ENCODE measurements at places on chromosomes 16 and 17.

- DNase-seq, result no peak
These were observed 3.9 kb downstream of the TSPOAP1 start for GRCh38 chr17:58324409-58325288.

GRCh38 chr17:72624226-72624625, 468.3 kb downstream of the SLC39A11 start:
- DNase-seq, result no peak

DNA sequence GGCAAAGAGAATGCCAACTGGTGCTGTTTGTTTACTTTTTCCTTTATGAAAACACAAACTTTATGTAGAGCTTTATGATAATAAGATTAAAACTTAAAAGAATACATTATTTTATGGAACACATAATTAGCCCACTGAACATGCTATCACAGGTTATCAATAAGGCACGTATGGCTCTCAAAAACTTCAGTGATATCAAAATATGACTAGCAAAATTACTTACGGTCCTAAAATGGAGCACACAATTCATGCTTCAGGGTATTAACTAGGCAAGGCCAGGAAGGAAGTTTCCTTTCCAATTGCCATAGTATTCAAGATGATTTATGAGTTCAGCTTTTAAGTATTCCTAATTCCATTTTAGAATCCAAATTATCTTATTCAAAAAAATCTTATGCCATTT, 3.6 kb downstream of the RNF43 start:
- DNase-seq, result no peak

DNA sequence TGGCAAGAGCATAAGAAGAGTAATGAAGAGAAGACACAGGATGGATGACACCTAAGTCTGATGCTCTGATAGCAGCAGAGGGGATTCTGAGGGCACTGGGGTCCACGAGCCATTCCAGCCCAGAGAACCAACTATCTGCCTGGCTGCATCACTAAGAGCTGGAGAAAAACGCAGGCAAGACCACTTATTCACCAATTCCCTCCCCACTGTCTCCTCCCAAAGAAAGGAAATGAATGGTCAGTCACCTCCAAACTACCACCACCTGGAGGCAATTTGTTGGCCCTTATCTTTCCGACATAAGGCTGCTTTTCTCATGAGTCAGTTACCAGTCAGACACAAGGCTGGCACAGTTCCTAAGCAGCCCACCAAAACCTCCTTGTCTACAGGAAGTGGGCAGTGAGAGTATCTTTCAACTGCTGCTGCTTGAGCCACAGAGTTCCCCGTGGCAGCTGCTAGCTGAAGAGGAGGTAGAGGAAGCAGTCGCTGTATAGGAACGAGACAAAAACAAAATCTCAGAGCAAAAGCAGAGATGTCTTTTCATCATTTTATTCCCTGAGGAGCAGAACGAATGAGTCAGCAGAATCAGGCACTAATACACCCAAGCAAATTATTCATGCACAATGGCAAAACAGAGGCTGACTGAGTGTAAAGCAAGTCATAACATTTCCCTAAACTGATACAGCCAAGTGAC, 111.1 kb downstream of the SMG6 start:
- peak; percentile 92 for DNase-seq

GRCh38 chr16:5215901-5216300, 118.3 kb upstream of the EEF2KMT start:
- no peak for DNase-seq

GRCh38 chr16:15576960-15577958, 65.7 kb downstream of the MARF1 start:
- no peak for DNase-seq

- no peak for DNase-seq
These were observed 33.0 kb upstream of the ZNF750 start for GRCh38 chr17:82872591-82873520.

DNA sequence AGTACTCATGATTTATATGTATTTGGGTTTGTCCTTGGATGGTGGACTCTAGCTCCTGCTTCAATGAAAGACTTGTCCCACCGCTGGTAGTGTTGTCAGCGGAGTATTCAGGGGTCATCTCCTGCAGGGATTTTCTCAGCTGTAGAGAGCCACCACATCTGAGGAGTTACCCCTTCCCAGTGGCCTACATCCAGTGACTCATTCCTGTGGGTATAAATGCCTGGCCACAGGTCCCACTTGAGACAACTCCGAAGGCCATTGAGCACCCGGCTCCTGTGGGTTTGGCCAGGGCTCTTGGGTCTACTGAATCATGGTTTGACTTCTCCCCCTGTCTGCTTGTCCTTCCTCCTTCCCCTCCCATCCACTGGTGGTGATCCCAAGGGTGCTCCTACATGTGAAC, 34.6 kb upstream of the WSB1 start:
- no peak for DNase-seq

DNA sequence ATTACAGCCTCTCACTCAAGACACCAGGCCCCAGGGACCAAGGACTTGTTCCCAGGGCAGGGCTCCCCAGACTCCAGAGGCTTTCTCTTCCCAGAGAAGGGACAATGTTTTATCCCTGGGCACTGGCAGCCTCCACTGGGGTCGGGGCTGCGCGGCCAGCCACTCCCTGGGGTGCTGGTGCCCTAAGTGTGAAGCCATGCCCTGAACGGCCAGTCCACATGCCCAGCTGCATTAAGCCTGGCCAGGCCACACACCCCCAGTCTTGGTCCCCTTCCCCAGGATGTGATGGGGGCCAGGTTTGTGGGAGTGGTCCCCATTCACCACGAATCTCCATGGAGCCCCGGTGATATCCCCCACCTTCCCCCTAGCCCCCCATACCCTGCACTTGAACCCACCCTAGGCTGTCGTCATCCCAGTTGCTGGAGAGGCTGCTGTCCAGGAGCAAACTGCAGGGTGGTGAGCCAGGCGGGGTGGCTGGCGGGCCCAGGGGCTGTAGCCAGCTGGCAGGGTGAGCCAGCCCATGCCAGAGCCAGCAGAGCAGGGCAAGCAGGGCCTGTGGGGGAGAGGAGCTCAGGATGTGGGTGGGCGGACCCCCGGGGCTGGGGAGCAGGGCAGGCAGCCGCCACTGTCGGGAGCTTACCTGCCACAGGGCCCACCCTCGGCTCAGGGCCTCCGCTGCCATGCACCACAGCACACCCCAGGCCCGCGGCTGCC, 4.6 kb downstream of the PAQR4 start:
- no peak for DNase-seq

GRCh38 chr17:19433727-19434340, 22.8 kb downstream of the RNF112 start:
- DNase-seq, result no peak

- DNase-seq, result no peak
These were observed 70.2 kb upstream of the ZNF750 start for GRCh38 chr17:82910041-82910481.

GRCh38 chr17:43905985-43906852, 1.1 kb downstream of the MPP2 start:
- no peak for DNase-seq

DNA sequence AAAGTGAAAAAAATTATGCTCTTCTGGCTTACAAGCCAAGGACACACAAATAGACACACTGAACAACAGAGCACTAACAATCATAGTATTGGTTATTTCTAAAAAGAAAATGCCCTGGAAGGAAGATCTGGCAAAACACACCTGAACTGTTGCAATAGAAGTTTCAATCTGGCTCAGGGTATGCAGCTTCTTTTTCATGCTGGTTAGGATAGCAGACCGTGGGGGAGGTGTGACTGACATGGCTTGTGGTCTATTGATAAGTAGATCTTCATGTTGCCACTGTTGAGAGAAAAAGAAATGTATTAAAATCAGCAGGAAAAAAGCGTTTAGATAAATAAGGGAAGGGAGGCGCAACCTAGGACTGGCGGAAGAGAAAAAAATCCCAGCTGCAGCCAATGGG, 26.5 kb upstream of the ARL6IP1 start:
- no peak for DNase-seq

GRCh38 chr17:59028328-59028727, 78.4 kb downstream of the TRIM37 start:
- no peak for DNase-seq

- no peak for DNase-seq
These were observed 97.4 kb upstream of the CACNG5 start for GRCh38 chr17:66737524-66737923.

GRCh38 chr17:71118039-71118438, 948.7 kb downstream of the KCNJ2 start:
- DNase-seq, result no peak

DNA sequence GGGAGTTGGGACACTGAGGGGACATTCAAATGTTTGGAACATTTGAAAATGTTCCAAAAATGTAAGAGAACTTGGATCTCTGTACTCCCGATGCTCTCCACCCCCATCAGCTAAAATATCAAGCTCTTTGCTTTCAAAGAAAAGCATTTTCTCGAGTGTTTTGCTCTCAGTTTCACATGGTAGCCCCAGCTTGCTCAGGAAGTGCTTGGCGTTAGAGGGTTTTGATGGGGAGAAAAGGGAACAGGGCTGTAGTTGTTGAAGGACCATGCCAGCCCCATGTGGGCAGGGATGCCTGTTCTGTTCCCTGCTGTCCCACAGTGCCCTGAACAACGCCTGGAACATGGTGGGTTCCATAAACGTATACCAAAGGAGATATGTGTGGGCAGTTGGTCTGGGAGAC, 37.0 kb downstream of the RAI1 start:
- no peak for DNase-seq

GRCh38 chr16:77946823-77947222, 75.5 kb upstream of the CLEC3A start:
- DNase-seq, result no peak

GRCh38 chr17:75847614-75848522, 3.7 kb upstream of the UNC13D start:
- DNase-seq, result no peak

DNA sequence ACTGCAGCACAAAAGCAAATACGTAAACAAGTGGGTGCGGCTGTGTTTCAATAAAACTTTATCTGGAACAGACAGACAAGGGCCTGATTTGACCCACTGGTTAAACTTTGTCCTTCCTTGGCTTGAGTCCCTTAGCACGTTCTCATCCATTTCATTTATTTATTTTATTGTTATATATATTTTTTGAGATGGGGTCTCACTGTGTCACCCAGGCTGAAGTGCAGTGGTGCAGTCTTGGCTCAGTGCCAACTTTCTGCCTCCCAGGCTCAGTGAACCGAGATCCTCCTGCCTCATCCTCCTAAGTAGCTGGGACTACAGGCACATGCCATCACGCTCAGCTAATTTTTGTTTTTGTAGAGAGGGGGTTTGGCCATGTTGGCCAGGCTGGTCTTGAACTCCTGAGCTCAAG, 64.3 kb downstream of the MYH11 start:
- no peak for DNase-seq

- no peak for DNase-seq
These were observed 27.7 kb upstream of the FAAP100 start for GRCh38 chr17:81579821-81580321.

GRCh38 chr17:1577182-1577581, 14.6 kb upstream of the PITPNA start:
- peak; percentile 80 for DNase-seq

DNA sequence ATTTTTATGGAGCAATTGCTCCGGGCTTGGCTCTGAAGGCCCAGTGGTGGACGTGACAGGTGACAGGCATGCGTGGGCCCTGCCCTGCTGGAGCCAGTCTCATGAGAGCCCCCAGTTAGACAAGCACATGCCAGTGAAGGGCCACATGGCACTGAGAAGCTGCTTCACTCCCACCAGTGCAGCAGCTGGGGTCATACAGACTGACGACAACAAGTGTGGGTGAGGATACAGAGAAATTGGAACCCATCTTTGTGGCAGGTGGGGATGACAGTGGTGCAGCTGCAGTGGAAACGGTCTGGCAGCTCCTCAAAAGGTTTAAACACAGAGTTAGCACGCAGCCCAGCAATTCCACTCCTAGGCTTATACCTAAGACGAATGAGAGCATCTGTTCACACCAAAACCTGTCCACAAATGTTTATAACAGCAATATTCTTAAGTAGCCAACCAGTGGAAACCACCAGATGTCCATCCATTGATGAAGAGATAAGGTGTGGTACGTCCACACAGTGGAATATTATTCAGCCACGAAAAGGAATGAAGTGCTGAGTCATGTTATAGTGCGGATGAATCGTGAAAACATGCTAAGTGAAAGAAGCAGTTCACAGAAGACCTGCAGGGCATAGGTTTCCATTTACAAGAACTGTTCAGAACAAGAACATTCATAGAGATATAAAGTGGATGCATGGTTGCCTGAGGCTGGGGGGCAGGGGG, 12.5 kb upstream of the CIBAR2 start:
- no peak for DNase-seq

- DNase-seq, result no peak
These were observed 40.4 kb downstream of the CFDP1 start for GRCh38 chr16:75392906-75393305.

DNA sequence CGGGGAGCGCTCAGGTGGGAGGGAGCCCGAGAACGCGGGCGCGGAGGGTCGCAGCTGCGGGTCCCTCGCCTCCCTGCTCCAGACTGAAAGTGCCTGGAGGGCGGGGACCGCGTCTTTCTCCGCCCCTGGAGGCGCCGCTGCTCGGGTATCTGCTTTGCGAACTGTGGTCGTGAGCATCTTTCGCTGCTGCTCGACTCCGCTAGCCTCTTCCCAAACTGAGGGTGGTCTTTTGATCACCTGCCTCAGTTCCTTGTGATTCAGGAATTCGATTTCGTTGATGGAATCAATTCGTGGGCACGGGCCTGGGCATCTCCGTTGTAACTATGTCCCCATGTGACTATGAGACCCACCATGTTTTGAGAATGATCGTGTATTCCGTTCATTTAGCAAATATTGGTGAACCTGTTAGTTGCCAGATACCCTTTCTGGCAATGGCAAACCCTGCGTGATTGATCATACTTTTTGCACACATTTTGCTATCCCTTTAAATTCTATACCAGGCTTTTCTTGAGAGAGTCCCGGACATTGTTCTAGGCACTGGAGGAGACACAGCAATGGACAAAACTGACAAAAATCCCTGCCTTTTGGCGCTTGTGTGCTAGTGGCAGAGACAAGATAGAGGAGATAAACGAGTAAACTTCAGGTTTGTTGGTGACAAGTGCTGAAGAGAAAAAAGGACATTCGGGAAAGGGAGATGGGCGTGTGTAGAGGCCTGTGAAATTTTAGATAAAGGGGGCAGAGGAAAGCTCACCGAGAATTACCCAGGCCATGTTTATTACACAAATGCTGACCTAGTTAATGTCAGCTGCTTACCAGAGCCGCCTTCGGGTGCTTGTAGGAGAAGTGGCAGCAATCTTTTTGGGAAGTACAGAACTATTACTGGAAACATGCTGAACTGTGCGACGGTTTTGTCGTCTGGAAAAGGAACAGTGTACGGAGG, 948 bp downstream of the UTP18 start:
- no peak for DNase-seq

All from skeletal muscle cell (primary cell).